DMS53 (cell line): ENCODE measurements at places on chromosomes 2 and 18.

- peak; percentile 98 for DNase-seq
Observed at GRCh38 chr2:190863946-190864345, 16.7 kb upstream of the GLS start.

GRCh38 chr2:47403609-47404193 lies 745 bp downstream of the MSH2 start:
- peak; percentile 64 for DNase-seq

GRCh38 chr2:13607139-13607538 lies 890.4 kb downstream of the TRIB2 start:
- DNase-seq = no peak

DNA sequence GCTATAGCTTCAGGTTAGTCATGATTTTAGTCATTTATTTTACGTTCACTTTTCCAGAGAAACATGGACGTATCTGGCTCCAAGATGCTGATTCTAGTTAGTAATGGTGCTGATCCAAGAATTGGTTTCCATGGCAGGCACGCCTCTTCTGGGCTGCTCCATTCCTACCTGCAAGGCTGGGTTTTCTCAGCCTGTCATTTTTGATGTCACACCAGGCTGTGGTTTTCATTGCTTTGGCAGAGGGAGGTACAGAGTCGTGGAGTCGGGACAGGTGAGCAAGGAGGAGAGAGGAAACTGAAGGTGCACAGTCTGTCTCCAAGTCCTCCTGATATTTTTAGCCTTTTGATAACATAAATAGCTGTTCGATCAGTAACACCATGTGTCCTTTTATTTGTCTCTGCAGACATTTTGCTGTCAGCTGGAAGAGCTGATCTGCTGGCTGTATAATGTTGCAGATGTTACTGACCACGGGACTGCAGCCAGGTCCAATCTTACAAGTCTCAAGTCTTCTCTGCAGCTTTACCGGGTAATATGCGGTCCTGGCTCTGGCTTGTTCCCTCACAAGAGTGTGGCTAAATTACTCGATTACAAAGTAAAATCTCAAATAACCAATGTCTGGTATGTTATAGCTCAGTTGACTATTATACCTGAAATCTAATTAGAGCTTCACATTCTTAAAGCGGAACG lies 17.8 kb downstream of the CEP68 start:
- no peak for DNase-seq

DNA sequence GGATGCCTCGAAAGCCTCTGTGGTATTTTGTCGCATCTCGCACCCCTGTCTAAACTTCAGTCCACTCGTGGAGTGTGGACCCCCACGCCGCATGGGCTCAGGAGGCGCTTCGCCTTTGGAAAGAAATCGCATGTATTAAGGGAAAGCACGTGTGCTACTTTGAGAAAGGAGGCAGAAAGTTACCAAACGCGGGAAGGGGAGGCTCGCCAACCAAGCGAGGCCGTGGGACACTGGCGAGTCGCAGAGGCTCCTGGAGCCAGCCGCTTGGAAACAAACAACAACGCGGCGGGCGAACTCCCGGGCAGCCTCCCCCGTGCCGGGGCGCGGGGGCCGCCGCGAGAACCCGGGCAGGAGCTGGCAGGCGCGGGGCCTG lies 455 bp upstream of the AGAP1 start:
- peak; percentile 87 for DNase-seq

DNA sequence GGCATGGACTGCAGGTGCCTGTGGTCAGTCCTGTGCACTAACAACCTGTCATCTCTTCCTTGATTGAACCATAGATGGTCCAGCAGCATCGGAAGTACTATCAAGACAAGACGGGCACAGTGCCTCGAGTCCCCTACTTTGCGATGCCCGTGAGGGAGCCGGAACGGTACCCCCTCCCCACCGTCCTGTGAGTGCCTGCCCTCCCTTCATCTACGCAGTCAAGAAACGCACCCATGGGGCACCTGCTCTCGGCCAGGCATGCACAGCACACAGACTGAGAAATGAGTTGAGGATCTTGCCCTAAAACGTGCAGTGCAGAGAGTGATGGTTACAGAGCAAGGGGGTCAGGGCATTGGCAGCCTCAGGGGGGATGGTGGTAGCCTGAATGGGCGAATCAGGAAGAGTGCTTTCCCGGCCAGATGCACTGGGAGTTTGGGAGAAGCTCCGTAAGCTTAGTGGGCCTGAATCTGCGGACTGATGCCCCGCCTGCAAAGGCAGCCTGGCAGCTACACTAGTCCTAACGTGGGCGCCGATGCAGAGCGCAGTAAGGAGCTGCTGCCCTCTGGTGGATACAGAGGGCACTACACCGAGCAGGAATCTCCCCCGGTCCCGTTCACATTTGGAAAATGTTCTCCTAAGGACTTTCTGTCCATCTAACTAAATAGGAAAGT lies 63.6 kb downstream of the CIB4 start:
- peak; percentile 80 for DNase-seq

- DNase-seq = no peak
Observed at GRCh38 chr18:25560369-25560768, 208.4 kb upstream of the ZNF521 start.

DNA sequence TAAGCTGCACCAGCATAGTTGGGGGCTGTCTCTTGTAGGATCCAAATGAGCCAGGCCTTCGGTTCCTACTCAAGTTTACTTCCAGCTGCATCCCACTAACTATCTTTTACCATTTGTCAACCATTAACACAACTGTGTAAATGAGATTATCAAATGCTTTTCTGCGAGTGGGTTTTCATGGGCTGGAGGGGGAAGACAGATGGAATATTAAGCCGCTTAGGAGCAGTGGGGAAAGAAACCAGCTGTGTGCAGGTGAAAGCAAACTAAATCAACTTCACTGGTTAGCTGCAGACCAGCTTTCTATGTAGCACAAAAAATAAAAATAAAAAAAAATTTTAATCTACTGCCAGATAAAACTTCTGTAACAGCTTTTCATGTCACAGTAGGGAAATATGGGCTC lies 307.3 kb upstream of the FBXO11 start:
- DNase-seq = no peak

DNA sequence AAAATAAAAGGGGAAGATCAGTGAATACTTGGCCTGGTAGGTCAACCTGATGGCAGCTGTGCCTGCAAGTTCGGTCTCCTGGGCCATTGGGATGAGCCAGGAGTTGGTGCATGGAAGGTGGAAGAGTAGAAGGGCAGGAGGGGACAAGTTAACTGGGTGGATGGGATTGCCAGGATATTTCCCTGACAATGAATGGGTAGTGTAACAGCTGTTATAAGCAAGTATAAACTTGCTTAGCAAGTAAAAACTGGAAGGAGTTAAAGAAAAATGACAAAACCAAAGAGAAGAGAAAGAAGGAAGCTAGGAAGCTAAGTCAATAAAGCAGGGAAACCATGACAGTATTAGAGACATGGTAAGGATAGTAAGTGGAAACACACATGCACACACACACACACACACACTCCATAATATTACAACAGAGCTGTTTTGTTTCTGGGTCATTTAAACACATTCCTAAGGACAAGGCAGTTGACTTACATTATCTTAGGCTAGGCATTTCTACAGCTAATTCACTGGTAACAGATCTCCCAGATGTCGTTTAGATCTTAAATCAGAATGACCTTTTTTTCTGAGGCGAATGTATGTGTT lies 29.7 kb downstream of the MEP1B start:
- no peak for DNase-seq

GRCh38 chr18:12159446-12159845 lies 65.8 kb downstream of the ANKRD62 start:
- no peak for DNase-seq

DNA sequence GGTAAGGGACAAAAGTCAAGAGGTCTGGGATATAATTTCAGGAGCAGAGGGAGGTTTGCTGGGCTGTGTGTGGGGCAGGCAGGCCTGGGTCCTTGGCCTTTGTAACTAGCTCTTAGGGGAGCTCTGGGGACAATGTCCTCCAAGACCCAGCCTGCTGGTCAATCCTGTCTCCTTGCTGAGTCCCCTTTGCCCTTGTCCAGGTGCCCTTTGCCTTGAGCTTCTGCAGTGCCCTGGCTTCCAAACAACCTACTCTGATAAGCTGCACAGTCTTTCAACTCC lies 30.0 kb upstream of the REEP1 start:
- no peak for DNase-seq

DNA sequence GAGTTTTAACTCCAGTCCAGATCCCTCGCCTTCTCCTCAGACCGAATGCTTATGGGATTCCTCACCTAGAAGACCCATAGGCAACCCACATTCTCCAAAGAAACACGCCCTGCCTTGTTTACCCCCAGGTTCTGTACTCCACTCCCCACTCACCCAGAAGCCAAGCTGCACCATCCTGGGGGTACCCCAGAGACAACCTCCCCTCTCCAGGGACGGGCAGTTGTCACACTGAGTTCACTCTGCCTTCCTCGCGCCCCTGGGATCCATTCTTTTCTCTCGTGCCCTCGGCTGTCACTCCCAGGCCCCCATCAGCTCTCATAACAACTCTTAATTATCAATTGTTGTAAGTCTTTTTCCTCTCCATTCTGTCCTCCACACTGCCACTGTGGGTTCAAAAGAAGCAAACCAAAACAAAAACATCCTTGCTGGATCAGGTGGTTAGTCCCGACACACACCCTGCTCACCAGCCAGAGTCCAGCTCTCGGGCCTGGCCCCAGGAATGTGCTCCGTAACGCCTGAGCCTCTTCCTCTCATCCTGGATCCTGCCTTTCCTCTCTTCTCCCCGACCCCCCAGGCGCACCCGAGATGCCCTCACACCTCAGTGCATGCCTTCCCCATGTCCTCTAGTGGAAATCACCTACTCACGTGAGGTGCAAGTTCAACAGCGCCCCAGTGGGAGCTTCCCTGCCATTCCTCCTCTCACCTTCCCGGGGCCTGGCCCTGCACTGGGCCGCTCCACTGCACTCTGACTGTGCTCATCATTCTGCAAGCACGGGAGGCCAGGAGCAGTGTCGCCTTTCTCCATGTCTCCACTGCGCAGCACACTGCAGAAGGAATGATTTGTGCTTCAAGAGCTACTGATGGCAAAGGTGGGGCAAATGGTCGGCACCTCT lies 20.7 kb downstream of the COX7A2L start:
- no peak for DNase-seq

GRCh38 chr2:160917850-160918249 lies 242.4 kb upstream of the TANK start:
- DNase-seq = no peak

DNA sequence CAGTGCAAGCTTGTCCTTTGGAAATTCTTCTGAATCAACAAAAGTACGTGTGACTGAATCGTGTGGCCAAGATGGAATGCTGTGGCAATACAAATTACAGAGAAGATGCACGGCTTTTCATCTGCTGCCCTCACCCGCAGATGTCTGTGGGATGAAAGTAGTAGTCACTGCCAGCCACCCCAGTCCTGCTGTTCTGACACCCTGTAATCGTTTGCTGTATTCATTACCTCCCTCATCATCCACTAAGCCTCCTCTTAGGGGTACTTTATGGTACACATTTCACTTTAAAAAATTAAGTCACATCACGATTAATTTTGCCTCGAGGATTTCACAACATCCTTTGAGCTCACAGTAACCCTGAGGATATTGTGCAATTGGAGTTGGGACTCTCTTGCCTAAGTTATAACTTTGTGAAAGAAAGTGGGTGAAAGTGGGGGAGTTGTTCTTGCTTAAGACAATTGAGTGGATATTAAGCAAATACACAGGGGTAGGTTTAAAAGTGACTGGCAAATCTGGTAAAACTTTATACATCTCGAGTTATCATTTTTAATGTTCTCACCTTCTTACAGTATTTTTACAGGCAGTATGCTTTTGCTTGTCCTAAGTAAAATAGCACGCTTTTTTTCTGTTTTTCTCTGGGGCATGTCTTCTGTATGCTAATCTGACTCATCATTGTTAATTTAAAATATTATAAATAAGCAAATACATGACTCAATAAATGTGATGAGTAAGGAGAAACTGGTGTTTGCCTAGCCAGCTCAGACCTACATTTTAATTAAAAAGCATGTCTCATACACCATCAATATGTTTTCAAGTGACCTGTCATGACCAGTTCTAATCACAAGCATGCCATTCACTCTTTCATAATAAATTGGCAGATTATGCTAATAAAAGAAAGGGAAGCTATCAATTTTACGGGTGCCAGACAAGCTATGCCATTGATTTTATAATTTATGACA lies 680.9 kb downstream of the IRS1 start:
- DNase-seq = no peak

- DNase-seq = no peak
Observed at GRCh38 chr2:8984157-8984556, 19.3 kb downstream of the MBOAT2 start.

DNA sequence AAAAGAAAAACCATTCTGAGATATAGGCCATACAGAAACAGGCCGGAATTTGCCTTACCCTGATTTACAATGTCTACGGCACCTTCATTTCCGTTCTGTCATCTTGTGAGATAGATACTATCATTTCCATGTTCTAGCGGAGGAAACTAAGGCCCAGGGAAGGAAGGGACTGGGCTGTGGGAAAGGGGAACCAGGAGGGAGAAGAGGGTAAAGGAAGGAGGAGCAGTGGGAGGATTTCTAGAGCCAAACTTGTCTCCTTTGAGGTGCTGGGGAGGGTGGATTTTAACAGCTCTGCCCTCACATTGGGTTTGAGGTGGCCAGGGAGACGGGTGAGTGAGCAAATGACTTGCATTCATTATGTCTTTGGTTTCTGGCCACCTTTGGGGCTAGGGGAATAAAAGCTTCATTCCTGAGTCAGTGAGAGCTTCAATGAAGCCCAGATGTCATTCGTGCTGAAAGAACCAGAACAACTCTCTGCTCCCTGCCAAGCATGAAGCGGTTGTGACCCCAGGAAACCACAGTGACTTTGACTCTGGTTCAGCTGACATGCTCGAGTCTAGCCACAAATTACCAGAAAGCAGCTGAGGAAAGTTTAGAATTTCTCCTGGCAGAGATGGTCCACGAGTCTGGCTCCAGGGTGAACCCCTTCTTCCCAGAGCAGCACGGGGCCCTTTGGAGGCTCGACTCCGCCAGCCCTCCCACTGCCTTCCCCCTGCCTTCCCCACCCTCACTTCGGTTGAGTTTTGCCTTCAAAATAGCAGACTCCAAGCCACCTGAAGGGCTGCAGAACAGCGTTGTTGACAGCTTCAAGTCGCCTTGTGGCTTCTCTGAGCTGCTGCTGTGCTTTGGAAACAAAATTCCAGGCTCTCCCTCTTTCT lies 3.8 kb downstream of the ACTG2 start:
- no peak for DNase-seq

GRCh38 chr2:27754138-27754588 lies 17.4 kb upstream of the MRPL33 start:
- DNase-seq = peak; percentile 79

DNA sequence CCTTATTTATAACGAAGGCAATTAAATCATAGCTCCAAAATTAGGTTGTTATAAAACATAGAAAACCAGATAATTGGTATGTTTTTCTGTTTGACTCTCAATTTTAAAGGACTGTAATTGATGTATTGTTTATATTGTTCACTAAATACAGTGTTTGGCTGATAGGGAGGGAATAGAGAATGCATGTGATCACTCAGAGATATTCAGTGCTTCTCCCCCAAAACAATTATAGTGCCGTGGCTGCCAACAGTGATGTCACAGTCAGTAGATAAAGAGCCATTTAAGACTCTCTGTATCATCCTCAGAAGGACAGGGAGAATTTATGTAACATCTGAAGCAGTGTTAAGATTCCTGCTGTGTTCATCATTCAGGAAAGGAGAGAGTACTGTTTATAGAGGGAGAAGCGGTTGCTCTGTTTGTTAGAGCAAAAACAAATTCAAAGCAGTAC lies 69.6 kb downstream of the PHLPP1 start:
- no peak for DNase-seq
